ENCODE measurements at places on chromosomes 12 and 14.

DNA sequence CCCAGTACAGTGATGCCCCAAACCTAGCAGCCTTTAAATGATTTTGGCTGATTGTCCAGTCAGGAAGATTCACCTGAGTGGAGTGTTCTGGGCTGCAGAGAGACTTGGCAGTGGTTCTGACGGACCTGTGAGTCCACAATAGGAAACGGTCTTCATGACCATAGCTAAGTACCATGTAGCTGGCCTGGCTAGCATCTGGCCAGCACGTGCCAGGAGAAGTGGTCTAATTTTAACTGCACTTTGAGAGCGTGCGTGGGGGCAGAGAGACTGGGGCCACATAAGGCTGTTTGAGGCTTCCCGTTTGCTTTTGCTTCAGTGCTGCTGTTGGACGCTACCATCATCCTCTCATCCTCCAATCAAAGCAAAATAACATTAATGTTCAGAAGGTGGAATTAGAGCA, 54.7 kb downstream of the PPM1A start:
- no peak for DNase-seq

- no peak for DNase-seq
These were observed 111.0 kb downstream of the BEGAIN start for GRCh38 chr14:100476012-100476822.

DNA sequence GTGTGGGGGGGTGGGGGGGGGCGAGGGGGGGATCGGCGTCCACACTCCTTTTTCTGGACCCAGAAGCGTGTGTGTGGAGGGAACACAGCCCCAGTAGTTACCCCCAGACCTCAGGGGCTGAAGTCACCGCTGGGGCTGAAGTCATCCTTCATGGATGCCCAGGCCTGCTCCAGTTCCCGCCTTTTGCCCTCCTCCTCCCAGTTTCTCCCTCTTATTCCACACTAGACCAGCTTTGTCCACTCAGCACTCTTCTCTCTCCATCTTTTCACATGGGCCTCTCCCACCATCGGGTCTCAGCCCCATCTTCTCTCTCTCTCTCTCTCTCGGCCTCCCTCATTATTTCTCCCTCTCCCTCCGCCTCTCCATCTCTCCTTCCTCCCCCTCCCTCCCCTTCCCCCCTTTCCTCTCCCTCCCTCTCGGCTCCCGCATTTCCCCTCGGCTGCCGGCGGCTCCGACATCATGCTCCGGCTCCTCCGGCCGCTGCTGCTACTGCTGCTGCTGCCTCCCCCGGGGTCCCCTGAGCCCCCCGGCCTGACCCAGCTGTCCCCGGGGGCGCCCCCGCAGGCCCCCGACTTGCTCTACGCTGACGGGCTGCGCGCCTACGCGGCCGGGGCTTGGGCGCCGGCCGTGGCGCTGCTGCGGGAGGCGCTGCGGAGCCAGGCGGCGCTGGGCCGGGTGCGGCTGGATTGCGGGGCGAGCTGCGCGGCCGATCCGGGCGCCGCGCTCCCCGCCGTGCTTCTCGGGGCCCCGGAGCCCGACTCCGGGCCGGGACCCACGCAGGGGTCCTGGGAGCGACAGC, at the start of gene P3H3:
Gene P3H3, plus strand, starts transcription at position 426 of the 799 bp plus-strand sequence. Its CDS starts 34 bp downstream, at position 460.
- peak; percentile 65 for DNase-seq

- DNase-seq = no peak
These were observed 61.2 kb upstream of the OTOGL start for GRCh38 chr12:80038062-80038560.

DNA sequence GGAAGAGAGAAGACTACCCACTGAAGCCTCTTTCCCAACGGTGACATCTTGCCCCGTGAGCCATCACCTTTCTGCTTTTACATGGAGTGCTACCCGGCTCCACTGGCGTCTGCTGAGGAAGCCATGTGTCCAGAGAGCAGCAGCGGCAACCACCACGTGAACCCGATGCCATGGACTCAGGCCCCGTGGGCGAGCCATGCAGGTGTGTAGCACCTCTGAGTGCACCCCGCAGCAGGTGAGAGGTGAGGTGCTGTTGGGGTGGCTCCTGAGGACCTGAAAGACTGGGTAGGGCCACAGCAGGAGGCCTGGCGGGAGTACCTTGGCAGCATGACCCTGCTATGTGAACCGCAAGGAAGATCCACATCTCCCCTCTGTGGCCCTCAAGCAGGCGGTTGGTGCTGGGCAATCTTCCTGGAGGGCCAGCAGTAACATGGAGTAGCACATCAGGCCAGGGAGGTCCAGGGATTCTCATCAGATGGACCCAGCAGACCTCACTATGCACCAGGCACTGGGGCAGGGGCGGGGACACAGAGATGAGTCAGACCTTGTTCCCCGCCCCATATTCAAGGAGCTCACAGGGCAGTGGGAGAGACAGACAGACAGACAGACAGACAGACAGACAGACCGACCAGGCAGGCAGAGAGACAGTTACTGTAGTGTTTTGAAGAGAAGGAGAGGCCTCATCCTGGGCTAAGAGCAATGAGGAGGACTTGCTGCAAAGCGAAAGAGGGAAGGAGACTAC, 129.6 kb downstream of the PAPOLA start:
- no peak for DNase-seq

DNA sequence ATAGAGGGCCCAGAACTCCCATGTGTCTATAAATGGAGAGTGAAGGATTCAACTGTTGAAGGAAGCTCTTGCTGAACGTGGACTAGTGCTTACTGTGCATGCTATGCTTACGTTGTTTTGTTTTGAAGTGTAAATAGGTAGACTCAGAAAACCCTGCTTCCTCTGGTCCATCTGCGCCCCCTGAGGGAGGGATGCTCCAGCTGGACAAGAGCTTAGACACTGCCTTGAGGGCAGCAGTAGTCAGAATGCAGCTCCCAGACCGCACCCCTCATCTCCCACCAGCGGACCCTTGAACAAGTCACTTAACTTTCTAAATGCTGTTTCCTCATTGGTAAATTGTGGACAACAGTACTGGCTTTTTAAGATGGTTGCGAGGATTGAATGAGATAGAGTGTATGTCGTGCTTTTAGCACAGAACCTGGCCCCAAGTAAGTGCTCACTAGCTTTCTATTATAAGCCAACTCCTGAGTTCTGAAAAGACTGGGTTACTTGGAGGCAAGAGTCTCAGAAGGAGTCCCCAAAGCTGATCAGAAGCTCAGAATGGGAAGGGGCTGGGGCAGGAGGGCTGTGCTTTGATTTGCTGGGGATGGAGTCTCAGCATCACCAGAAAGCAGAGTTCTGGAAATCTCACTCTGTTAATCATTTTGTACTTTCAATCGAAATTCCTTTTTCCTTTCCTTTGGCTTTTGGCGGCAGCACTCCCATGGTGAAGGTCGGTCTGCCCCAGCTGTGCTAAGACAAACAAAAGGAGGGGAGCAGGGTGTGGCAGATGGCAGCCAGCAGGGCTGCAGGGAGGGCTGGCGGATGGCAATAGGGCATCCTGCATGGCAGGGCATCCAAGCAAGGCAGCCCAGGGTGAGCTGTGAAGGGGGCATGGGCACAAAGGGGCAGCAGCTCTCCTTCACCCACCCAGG, 15.6 kb downstream of the AGAP2 start:
- no peak for DNase-seq

GRCh38 chr12:9344541-9344940, 136.3 kb upstream of the PZP start:
- DNase-seq = no peak

GRCh38 chr14:94101748-94102147, 8.8 kb upstream of the IFI27 start:
- no peak for DNase-seq

GRCh38 chr14:25150934-25151790, 101.2 kb upstream of the STXBP6 start:
- DNase-seq = no peak

GRCh38 chr12:13229504-13229903, 33.0 kb downstream of the EMP1 start:
- no peak for DNase-seq

DNA sequence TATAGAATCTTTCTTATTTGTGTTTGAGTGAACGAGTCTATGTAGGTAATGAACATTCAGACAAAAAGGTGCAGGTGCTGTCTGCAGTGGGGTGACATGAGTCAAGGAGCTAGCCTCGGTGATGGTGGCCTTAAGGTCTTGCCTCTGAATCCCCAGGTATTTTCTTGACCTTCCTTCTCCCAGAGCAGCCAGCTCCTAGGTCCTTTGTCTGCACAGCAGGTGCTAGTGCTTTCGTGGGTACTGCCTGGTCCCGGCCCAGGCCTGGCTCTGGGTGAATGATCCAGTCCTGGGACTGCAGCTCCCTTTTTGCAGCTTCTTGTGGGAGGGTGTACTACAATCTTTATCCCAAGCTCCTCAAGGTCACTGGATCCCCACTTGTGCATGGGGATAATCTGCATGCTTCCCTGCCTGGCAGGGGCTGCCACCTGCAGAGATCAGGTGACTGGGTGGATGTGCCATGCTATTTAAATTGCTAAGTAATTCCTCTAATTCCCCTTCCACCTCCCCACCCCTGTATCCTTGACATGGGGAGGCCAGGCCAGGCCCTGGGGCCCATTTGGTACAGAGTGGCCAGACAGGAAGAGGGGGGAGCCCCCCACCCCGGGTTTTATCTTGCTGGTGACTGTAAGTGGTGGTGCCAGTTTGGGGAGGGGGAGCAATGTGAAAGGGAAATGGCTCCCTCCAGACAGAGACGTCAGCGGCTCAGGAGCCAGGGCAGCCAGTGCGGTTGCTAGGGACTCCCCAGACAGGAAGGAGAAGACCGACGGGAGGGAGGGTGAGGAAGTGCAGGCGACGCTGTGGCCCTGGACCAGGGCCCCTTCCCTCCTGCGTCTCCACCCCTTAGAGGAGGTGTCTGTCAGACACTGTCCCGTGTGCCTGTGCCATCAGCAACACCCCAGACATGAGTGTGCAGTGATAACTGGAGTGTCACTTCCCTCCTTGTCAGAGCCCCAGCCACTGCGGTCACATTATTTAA, 6.7 kb downstream of the VASH1 start:
- no peak for DNase-seq

- peak; percentile 36 for DNase-seq
These were observed 153.8 kb downstream of the MED13L start for GRCh38 chr12:116123451-116124258.

DNA sequence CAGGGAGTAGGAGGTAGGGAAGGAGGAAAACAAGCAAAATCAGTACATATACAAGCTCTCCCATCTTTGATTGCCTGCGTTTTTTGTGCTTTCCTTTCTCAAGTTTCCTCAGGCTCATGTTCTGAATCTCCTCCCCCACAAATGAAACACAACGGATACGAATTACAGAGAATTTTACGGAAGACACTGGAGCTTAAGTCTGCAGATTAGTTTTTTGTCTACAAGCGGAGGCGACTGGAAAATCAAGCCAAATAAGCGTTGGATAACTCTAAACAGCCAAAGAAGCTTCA, 612 bp downstream of the WBP11 start:
- DNase-seq = no peak

GRCh38 chr12:89933911-89934310, 225.3 kb upstream of the ATP2B1 start:
- DNase-seq = no peak

DNA sequence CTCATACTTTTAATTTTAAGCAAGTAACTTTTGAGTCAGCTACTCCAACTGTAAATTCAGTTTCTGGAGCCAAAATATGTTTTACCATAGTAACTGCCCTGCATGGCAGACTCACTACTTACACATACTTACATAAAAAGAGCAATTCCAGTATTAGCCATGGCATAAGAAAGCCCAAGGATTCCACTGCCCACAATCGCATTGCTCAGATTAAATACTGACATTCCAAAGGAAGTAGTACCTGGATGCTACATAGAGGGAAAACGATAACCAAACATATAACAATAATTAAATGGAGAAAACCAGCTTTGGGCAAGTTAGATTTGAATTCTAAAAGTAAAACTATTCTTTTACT, 2.2 kb downstream of the SLC38A2 start:
- DNase-seq = no peak

DNA sequence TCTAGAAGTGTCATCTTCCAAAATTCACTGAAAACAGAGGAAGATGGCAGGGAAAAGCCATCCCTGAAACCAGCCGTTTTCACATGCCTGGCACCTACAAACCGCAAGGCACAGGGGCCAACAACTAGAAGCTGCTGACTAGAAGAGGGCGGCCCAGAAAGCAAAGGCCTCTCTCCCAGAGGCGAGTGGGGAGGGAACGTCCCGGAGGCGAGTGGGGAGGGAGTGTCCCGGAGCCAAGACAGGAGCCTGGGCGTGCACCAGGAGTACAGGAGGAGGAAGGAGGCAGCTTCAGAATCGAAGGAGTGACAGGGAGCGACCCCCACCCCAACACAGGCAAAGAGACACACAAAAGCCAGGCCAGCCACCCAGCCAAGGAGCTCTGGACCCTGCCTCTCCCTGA, 21.0 kb downstream of the ANKLE2 start:
- no peak for DNase-seq

- no peak for DNase-seq
These were observed 785 bp upstream of the LHX5 start for GRCh38 chr12:113472191-113473121.

- DNase-seq = no peak
These were observed 37.7 kb downstream of the CCDC175 start for GRCh38 chr14:59538936-59539335.

GRCh38 chr12:52710730-52711129, 7.4 kb upstream of the KRT77 start:
- no peak for DNase-seq

DNA sequence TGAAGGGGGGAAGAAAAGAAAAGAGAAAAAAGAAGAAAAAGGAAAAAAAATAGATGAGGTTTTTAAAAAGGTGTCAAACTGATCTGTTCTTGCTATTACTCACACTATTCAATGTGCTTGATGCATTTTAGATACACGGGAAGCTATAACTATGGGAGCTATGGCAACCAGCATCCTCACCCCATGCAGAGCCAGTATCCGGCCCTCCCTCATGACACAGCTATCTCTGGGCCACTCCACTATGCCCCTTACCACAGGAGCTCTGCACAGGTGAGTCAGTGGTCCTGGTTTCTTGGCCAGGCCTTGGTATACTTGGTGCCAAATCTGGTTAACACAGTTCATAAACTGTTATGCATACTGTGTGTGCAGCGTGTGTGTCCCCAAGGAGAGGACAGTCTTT, 24.0 kb upstream of the RIC8B start:
- DNase-seq = no peak

DNA sequence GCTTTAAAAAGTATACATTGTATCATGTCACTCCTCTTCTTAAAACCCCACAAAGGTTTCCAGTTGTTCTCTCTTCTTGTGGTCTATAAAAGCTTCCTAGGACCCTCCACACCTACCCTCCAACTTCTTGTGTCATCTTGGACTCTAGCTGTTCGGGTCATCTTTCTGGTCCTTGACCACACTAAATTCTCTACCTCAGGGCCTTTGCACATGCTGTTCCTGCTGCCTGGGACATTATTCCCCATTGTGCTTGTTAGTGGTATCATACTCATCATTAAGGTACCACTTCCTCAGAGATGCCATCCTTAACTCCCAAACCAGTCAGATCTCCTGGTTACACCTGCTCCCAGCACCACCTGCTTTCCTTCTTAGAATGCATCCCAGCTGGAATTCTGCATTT, 294.0 kb downstream of the KSR2 start:
- DNase-seq = no peak

GRCh38 chr12:88298761-88299242, 156.7 kb downstream of the TMTC3 start:
- DNase-seq = no peak

GRCh38 chr12:80892597-80893445, 44.9 kb downstream of the LIN7A start:
- no peak for DNase-seq

All from glutamatergic neuron (in vitro differentiated cells).